ENCODE measurements at places on chromosomes 16 and 17.

DNA sequence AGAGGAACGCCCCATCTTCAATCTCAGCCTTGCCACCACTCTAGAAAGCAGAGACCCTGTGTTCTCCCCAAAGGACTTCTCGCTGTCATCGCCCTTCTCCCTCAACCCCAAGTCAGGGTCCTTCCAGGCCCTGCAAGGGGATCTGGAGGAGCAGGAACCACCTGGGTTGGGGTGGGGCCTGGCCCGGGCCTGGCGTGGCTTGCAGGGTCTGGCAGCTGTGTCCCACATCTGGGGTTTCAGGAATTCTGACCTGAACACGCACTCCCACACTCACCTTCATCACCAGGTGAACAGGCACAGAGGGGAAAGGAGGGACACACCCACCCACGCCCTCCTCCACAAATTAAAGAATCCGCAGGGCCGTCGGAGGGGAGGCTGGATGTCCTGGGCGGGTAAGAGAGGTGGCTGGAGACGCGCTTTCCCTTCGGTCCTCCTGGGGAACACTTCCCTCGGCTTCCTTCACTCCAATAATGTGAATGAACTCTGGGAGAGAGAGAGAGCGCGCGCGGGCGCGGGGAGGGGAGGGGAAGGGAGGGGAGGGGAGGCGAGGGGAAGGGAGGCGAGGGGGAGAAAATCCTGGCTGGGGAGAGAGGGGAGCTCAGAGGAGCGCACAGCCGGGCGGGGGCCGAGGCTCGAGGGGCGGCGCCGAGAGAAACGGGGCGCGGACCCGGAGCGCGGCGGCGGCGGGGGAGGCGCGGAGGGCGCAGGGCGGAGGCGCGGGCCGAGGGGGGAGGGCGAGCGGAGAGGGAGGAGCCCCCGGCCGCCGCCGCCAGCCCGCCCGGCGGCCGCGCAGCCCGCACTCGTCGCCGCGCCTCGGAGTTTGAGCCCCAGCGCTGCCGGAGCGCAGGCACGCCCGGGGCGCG, at the start of gene CACNG4:
Gene CACNG4 (plus strand): TSS at position 799 of the 863 bp plus-strand sequence. CDS start 205 bp downstream, outside the sequence.
- DNase-seq, result no peak

DNA sequence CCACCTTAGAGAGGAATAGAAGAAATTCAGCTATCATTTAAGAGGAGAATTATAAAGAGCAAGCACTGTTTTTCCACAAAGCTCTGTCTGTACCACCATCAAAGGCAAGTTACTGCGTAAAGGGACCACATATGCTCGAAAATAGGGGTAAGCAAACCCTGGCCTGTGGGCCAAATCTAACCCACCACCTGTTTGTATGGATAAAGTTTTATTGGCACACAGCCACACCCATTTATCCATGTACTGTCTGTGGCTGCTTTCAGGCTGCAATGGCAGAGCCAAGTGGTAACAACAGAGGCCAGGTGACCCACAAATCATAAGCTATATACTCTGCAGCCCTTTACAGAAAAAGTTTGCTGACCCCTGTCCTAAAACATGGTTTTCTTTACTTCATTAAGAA, 180.3 kb downstream of the MRTFB start:
- DNase-seq, result no peak

DNA sequence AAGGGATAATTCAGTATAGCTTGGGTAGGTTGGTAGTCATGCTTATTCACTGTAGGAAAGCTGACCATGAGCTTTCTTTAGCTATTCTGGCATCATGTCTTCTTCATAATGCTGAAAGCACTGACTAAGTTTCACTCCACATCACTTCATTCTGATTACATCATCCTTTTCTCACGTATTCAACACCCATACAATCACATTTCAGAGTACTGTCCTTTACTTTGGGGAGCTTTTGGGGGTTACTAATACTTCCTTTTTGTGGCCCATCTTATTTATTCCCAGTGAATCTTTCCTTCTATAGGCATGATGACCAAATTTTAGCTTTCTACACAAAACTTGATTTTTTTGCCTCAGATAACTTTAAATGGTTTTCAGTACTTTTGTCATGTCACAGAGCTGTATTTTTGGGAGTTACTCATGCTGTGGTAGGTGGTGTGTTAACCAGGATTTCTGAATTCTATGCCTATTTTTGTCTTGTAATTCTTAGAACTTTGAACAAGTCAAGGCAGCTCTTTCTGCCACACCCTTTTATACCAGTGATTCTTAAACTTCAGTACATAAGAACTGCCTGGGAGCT, 23.5 kb downstream of the TADA2A start:
- DNase-seq, result no peak

DNA sequence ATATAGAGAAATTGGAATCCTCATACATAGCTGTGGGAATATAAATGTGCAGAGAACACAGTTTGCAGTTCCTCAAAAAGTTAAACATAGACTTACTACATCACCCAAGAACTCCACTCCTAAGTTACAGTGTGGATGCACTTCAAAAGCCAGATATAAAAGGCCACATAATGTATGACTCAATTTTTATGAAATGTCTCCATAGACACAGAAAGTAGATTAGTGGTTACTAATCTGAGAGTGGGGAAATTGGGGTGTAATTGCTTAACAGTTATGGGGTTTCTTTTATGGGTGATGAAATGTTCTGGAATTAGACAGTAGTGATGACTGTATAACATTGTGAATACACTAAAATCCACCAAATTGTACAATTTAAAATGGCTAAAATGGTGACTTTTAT, 60.9 kb downstream of the CACNG1 start:
- DNase-seq, result no peak

DNA sequence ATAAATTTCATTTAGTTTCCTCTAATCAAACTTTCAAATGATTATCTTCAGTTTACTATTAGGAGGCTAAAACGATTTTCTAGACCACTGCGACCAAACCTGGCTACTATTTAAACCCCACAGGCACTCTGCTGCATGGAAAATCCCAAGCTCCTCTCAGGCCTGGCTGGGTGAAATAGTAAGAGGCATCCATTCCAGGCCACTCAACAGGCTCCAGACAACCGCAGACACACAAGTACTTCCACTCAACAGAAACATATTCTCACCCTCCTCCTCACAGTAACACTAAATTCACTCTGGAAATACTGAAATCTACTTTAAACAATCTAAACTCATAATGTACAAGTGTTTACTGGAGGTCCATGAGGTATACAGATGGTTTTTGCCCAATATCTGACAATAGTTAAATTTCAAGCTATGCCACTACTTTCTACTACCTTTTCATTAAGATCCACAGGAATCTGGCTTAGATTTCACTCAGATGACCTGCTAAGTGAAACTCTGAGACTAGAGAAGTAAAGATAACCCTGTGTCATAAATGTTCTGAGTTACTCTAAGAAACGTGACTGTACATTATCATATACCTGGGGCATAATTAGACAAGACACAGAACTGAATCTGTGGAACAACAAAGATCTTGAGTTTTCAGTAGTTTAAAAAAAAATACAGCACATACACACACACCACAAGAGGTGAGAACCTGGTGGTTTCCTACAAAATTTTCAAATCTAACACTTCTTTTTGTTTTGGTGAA, 10.4 kb downstream of the VPS53 start:
- no peak for DNase-seq

GRCh38 chr17:37094391-37094790, 145.6 kb downstream of the AATF start:
- no peak for DNase-seq

DNA sequence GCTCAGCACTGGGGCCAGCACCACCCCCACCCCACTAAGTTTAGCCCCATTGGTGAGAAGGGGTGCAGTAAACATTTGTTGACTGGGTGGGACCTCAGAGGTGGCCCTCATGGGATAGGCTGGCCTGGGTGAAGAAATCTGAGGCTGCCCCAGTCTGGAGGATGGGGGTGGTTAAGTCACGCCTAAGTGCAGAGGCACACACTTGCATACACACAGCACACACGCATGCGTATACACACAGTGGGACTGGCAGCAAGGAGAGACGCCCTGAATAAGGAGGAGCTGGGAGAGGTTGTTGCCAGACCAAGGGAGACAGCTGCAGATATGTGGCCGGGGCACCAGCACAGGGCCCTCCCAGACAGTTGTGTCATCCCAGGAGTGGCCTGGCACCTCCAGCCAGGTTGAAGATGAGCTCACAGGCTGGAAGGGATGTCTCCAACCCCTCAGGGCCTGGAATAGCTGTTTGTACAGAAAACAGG, 3.0 kb upstream of the BCAR1 start:
- no peak for DNase-seq
